ENCODE measurements at places on chromosomes 5 and 9.

GRCh38 chr9:34665067-34665380, 2.6 kb upstream of the CCL27 start:
- no peak for DNase-seq

DNA sequence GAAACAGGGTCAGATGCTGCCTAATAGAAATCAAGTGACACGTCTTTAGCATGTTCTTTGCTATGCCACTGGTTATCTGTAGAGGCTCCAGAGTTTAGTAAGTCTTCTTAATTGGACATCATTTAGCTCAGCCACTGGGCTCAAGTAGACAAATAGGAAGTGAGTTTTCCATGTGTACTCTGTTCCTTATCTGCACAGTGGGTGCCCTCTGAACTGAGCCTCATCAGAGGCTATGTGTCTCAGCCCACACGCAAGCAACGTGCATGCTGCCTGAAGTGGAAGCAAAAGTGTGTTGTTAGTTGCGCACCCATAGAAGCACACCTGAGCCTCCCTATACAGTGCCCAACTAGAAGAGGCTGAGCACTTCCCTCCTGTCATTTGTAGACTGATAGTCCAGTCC, 134.7 kb downstream of the SEMA5A start:
- no peak for DNase-seq

DNA sequence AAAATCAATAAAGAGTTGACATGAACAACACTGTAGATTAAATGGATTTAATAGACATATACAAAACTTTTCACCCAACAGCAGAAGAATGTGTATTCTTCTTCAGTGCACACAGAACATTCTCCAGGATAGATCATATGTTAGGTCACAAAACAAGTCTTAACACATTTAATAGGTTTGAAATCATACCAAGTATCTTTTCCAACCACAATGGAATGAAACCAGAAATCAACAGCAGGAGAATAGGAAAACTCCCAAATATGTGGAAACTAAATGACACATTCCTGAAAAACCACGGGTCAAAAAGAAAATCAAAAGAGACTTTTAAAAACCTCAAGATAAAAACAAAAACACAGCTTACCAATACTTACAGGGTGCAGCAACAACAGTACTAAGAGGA, 790.1 kb upstream of the ZNF608 start:
- no peak for DNase-seq

- DNase-seq = no peak
Measured at GRCh38 chr9:121736934-121737462, 85.6 kb downstream of the DAB2IP start.

DNA sequence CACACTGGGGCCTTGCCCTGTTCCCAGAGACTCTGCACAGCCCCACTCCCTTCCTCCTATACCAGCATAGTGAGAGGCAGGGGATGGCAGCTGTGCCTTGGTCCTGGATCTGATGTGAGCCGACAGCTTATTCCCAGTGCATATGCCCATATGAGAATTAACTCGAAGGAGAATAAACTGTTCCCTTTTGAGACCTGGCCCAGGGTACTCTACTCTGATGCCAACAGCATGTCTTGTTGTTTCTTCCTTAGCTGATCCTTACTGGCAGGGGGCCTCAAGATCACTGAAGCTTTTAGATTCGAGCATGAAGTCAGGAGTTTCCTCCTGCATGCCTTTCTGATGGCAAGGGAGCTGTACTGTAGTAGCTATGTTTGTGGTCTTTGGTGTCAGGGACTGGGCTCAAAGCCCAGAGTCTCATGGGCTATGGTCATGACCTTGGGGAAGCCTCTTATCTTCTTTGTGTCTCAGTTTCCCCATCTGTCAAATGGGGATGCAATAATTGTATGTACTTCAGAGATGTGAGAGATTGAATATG, 57.1 kb downstream of the DOCK2 start:
- DNase-seq = no peak

- DNase-seq = peak; percentile 3
Measured at GRCh38 chr9:104863180-104863883, 64.6 kb downstream of the ABCA1 start.
